ENCODE measurements at places on chromosomes 12 and 14. TPM values are rescaled to one million over a fixed set of nuclear protein-coding genes. Genes with fewer than 3 reads are reported as not detected.
A peak's percentile ranks its signal among the peaks of the same experiment; 100 is the strongest.

DNA sequence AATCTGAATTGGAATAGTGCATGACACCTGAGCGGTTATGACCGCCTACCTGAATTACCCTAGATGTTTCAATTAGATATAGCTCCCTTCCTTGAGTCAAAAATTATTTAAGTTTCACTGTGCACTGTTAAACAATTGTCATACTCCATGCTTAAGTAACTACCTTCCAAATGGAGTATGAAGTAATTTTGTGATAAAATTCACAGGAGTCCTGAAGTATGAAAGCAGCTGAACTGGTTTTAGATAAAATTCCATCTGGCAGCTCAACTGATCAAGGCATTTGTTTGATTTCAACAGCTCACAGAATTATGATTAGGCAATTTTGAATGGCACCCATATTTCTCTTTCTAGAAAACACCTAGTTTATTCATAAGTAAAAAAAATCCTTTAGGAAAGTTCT is 19.5 kb downstream of the PRICKLE1 start:
- no peak for DNase-seq

DNA sequence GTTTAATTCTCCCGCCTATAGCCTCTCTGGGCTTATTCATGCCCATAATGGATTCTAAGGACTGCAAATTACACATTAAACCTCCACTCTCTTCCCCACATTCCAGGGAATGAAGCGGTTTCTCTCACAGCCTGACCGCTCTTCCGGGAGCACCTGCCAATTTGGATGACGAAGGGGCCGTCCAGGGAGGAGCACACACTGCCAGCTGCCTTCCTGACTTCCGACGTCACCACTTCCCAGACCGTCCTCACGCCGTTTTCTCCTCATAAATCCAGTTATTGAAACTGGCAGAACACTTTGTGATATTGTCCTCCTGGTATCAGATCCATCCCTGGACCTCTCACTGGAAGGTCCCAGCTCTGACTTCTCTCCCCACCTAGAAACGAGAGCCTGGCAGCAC is 87.6 kb downstream of the GCH1 start:
- DNase-seq: peak; percentile 61

GRCh38 chr12:110253176-110253575 is 27.9 kb upstream of the ATP2A2 start:
- DNase-seq: peak; percentile 59

GRCh38 chr14:34867199-34867598 is 8.0 kb downstream of the BAZ1A start:
- no peak for DNase-seq

DNA sequence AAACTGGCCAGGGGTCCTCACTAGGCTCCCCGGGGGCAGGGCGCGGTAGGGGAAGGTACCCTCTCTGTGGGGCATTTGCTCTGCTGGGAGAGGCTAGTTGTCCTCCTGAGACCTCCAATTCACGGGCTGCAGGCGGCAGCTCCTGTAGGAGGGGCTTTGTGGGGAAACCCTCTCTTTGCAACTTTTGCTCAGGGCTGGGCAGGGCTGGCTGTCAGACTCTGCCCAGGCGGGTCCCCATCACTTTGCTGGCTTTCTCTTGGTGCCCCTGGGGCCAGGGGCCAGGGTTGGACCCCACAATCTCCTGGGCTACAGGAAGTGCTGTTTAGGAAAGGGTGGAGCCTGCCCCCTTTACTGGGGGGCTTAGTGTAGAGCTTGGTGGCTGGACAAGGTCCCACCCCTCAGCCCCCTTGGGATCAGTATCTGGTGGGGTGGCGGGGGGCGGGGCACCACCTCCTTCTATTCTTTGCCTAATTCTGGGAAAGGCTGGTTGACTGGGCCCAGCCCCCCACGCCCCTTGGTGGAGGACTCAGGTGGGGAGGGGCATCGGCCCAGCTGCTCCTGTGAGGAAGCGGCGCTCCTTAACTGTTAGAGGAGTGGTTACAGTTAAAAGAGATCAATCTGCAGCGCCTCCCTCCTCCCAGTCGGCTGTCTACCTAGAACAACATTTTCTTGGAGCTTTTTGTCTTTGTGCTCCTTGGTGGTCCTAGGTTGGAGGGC is 918.7 kb downstream of the AACS start:
- DNase-seq: no peak

GRCh38 chr14:100749967-100750597 is 23.4 kb downstream of the DLK1 start:
- DNase-seq: no peak

GRCh38 chr14:101442451-101442850 is 118.8 kb upstream of the DIO3 start:
- DNase-seq: no peak

DNA sequence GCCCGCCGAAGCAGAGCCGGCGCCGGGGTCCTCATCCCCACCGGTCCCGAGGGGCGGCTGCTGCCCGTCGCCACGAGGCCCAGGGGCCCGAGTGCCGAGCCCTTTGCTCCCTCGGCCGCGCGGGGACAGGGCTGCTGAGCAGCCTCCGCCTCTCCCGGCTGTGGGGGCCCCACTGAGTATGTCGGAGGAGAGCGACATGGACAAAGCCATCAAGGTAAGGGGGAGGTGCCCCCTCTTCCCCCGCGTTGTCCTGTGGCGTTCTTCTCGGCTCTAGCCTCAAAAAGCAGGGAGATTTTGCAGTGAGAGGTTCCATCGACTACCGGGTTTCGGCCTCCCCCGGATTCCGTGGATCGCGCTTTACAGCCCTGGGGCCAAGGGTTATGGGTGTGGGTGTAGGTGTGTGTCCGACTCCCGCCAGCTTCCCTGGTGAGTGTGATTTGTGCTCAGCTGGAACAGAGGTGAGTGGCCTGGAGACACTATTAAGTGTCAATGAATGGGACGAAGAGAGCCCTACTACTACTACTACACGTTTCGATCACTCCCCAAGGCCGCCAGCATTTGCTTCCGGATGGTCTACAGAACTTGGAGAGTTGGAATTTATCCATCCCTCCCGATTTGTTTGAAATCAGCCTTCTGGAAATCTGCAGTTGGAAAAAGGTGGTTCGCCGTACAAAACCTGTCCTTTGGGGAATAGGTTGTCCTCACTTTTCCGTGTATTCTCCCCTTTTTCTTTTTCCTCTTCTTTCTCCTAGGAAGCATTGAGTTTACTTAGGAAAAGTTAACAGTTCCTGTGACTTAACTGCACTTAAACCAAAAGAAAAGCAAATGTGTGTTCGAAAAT is 748 bp downstream of the MAPKAPK5 start:
- DNase-seq: no peak

GRCh38 chr12:110245369-110245772 is 35.7 kb upstream of the ATP2A2 start:
- no peak for DNase-seq

GRCh38 chr12:108629824-108630476 is 3.7 kb downstream of the SELPLG start:
- no peak for DNase-seq

DNA sequence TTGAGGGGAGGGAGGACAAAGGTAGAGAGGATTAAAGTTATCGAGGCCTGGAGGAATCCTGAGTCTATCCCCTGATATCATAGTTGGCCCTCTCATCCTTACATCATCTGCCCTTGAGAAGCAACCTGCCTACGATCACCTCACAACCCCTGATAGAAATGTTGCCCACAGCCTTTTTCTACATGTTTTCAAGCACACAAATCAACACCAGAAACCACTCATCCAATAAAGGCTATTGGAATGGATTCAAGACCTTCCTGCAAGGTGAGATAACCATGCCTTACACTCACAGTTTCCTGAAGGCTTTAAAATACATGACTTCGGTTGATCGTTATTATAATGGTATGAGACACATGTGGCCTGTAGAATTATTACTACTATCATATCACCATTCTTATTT is 175.7 kb upstream of the EGLN3 start:
- no peak for DNase-seq

- no peak for DNase-seq
Measured at GRCh38 chr12:100473716-100474150, at the start of gene NR1H4. TSS of gene NR1H4 (plus strand) at chr12:100473866. CDS start at chr12:100493324, 19,458 bp downstream.

SERPINA6 gene
- polyA plus RNA-seq: not detected

GSG1 gene
- polyA plus RNA-seq: not detected

NPFF gene
- polyA plus RNA-seq: not detected

PITPNM2 gene
- 3.5 TPM for polyA plus RNA-seq
